ENCODE measurements at places on chromosomes 16 and 17. TPM values are rescaled to one million over a fixed set of nuclear protein-coding genes. Genes with fewer than 3 reads are reported as not detected.

Gene ZACN
- polyA plus RNA-seq, result 0.47 TPM

- H3K36me3 ChIP-seq, result no peaks in the 10 kb centered on the region
- H3K4me1 ChIP-seq, result peaks cover 20% of the 10 kb centered on the region
- no peaks in the 10 kb centered on the region for H3K27me3 ChIP-seq
These were observed 1.5 kb downstream of the LRRC3C start for GRCh38 chr17:39928858-39929645.

GRCh38 chr17:78490156-78490555 is 87.0 kb downstream of the DNAH17 start:
- no peak overlapping the region for H3K27ac ChIP-seq
- DNase-seq, result no peak
- peaks cover 4% of the 10 kb centered on the region for H3K4me1 ChIP-seq
- H3K27me3 ChIP-seq, result no peaks in the 10 kb centered on the region
- H3K36me3 ChIP-seq, result no peaks in the 10 kb centered on the region

Gene CRYM
- polyA plus RNA-seq, result 15.2 TPM

Gene SYT17
- polyA plus RNA-seq, result 5.3 TPM

DNA sequence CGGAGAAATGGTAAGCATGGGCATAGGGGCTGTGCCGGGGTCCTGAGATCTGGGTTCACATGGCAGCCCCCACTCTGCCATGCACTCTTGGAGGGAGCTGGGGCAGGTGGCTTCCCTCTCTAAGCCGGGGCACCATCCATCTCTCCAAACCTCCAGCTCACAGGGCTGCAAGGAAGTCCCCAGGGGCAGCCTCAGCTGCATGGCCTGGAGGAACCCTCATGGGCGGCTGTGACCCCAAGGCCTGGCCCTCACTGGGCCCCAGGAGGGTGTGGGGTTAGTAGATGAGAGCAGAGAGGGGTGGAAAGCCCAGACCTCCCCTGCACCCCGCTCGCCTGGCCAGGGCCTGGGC is 2.6 kb downstream of the CTRB2 start:
- DNase-seq, result no peak
- H3K36me3 ChIP-seq, result no peaks in the 10 kb centered on the region
- H3K4me1 ChIP-seq, result no peaks in the 10 kb centered on the region
- H3K27me3 ChIP-seq, result no peaks in the 10 kb centered on the region
- H3K27ac ChIP-seq, result no peak overlapping the region
- no peak overlapping the region for H3K4me3 ChIP-seq

DNA sequence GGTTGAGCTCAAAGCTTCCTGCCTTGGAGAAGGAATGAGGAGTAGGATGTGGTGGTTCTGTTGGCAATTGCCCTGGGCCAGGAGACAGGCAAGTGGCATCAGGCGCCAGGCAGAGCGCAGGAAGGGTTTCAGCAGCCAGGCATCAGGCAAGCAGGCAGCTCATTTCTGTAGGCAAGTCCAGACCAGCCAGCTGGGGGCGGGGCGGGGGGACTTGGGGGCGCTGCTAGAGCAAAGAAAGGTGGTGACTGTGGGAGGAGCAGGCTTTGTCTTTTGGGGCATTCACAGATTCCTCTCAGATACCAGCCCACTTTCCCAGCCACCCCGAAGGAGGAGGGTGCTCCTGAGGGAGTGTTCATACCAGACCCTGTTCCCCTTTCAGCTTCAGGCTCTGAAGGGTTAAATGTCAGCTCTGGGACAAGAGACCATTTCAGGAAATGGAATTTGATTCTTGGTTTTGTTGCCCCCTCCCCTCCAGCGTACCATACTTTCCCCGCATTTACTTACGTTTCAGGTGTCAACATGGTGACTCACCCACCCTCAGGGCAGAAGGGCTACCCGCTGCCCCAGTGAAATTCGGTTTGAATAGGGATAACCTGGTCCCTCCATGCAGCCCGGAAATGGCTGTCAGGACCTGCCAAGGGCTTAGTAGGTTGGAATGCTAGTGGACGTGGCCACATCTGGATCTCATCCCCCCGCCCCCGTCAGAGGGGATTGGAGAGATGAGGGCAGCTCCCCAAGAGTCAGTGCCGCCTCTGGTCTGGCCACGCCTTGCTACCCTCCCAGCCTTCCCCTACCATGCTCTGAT is 13.2 kb downstream of the NGFR start:
- no peak overlapping the region for H3K27ac ChIP-seq
- peak overlapping the region; percentile 28 for H3K4me3 ChIP-seq
- H3K36me3 ChIP-seq, result no peaks in the 10 kb centered on the region
- peak; percentile 83 for DNase-seq
- H3K4me1 ChIP-seq, result peaks cover 20% of the 10 kb centered on the region

DNA sequence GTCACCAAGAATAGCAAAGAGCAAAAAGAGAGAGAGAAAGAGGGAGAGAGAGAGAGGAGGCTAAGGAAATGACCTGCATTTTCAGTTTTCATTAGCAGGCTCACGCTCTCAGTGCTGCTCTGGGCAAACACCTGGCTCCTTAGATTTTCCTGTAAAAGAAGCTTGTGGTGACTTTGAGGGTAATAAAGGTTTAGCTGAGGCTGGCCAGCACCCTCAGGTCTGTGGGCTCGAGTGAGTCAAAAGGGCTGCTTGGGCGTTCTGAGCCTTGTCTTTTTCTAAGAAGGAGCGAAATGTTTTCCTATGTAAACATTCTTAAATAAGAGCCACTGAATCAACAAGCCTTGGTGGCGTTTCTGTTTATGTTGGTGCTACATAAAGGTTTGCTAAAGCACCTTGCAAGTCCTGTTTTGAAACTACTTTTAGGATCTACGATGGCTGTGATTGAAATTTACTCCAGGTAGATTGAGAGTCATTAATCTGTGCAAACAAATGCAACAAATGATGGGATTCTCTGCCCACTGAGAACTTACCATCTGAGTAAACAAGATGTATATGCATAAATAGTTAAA is 38.8 kb downstream of the SHISA6 start:
- H3K27me3 ChIP-seq, result no peaks in the 10 kb centered on the region
- H3K4me3 ChIP-seq, result no peak overlapping the region
- H3K27ac ChIP-seq, result no peak overlapping the region
- H3K36me3 ChIP-seq, result no peaks in the 10 kb centered on the region
- DNase-seq, result no peak
